ENCODE measurements at places on chromosomes 2 and 18. TPM values are rescaled to one million over a fixed set of nuclear protein-coding genes. Genes with fewer than 3 reads are reported as not detected.

- no peaks in the 10 kb centered on the region for H3K36me3 ChIP-seq
- no peak overlapping the region for H3K27ac ChIP-seq
- DNase-seq = no peak
- H3K4me1 ChIP-seq = peaks cover 15% of the 10 kb centered on the region
Observed at GRCh38 chr2:112685271-112685884, 35.4 kb upstream of the NT5DC4 start.

DNA sequence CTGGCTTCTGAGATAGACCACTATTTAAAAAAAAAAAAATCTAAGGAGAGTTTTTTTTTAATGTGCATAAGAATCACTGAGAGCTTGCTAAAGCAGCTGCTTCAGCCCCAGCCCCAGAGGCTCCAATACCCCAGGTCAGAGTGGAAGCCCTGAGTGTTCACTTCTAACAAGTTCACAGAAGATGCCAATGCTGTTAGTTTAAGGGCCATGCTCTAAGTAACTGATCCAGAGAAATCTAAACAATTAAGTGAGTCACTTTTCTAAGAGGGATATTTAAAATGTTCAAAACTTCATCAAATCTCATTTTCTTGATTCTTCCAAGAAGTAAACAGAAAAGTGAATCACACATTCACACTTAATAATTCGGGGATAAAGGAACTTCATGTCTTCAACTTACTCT is 126.4 kb upstream of the CD226 start:
- DNase-seq = no peak
- no peaks in the 10 kb centered on the region for H3K36me3 ChIP-seq
- no peaks in the 10 kb centered on the region for H3K4me1 ChIP-seq
- no peak overlapping the region for H3K4me3 ChIP-seq

DNA sequence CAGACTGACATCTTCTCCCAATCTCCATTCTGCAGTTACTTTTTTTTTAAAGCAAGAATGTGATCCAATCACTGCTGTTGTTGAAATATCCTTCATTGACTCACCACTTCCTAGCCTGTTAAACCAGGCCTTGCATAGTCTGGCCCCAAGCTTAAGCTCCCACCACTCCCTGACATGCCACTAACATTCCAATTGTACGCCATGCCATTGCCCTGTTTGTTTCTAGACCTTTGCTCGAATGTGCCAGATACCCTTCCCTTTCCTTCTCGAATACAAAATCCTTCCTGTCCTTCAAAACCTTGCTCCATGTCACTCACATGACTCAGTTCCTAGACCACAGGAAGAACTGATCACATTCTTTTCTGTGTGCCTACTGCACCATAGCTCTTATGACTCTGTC is 224.2 kb downstream of the CYRIA start:
- no peaks in the 10 kb centered on the region for H3K36me3 ChIP-seq
- no peak for DNase-seq
- no peaks in the 10 kb centered on the region for H3K27me3 ChIP-seq
- H3K27ac ChIP-seq = no peak overlapping the region
- peaks cover 7% of the 10 kb centered on the region for H3K4me1 ChIP-seq
- H3K4me3 ChIP-seq = no peak overlapping the region

DNA sequence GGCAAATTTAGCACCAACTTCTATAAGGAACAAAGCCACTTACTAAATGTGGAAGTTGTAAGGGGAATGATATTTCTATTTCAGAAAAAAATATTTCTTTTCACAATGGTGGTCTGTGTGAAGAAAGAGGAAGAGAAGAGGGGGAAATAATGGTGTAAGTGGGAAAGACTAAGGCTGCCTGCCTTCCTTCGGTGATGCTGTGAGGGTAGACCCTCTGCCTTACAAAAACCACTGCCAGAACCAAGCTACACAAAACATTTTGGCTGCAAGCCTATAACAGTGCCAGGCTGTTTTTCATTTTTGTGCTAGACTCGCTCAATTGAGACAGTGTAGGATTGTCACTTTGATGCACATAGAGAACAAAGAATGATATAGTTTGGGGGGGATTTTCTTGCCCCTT is 286.6 kb downstream of the ZEB2 start:
- peak overlapping the region; percentile 13 for H3K27ac ChIP-seq
- no peak overlapping the region for H3K4me3 ChIP-seq
- DNase-seq = no peak
- no peaks in the 10 kb centered on the region for H3K27me3 ChIP-seq
- H3K36me3 ChIP-seq = no peaks in the 10 kb centered on the region

- H3K4me1 ChIP-seq = no peaks in the 10 kb centered on the region
- no peak overlapping the region for H3K27ac ChIP-seq
- H3K27me3 ChIP-seq = no peaks in the 10 kb centered on the region
- H3K36me3 ChIP-seq = no peaks in the 10 kb centered on the region
Observed at GRCh38 chr18:56314396-56314795, 324.0 kb downstream of the TXNL1 start.

DNA sequence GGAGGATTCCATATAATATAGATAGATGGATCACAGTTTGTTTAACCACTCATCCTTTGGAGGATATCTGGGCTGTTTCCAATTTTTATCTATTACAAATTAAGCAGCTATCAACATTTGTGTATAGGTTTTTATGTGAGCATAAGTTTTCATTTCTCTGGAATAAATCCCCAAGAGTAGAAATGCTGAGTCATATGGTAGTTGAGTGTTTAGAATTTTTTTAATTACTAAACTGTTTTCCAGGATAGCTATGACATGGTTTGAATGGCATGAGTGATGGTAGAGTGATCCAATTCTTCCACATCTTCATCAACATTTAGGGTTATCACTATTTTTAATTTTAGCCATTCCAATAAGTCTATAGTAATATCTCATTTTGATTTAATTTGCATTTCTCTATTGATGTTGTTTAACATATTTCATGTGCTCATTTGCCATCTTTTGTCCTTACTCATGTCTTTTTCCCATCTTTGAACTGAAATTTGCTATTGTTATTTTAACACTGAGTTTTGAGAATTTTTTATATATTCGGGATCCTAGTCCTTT is 31.4 kb downstream of the ABCB11 start:
- no peaks in the 10 kb centered on the region for H3K36me3 ChIP-seq
- no peak for DNase-seq
- no peaks in the 10 kb centered on the region for H3K27me3 ChIP-seq
- no peak overlapping the region for H3K4me3 ChIP-seq
- H3K27ac ChIP-seq = no peak overlapping the region
- peaks cover 4% of the 10 kb centered on the region for H3K4me1 ChIP-seq

Gene TCF7L1
- total RNA-seq = 73.3 TPM

DNA sequence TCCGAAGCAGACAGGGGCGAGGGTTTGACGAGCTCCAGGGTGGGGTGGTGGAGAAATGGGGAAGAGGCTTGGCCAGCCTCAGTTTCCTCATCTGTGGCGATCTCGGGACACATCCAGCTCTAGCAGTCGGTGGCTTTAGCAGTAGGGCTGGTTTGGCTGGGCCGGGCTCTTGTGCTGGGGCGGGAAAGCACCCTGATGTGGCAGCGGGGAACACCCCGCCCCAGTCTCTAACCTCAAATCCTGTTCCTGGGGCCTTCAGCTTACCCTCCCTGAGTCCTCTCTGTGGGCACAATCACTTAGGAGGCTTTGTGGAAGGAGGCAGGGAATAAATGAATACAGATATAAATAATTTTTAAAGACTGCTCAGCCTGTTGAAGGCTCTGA is 26.5 kb upstream of the MCFD2 start:
- no peak for DNase-seq
- H3K27ac ChIP-seq = no peak overlapping the region
- peaks cover 20% of the 10 kb centered on the region for H3K27me3 ChIP-seq
- no peaks in the 10 kb centered on the region for H3K36me3 ChIP-seq
- peaks cover 15% of the 10 kb centered on the region for H3K4me1 ChIP-seq

Gene BMP10
- total RNA-seq = not detected

- no peak for DNase-seq
- H3K27me3 ChIP-seq = no peaks in the 10 kb centered on the region
- no peaks in the 10 kb centered on the region for H3K36me3 ChIP-seq
- H3K27ac ChIP-seq = no peak overlapping the region
- no peak overlapping the region for H3K4me3 ChIP-seq
Observed at GRCh38 chr2:195316486-195316885, 340.5 kb upstream of the SLC39A10 start.

DNA sequence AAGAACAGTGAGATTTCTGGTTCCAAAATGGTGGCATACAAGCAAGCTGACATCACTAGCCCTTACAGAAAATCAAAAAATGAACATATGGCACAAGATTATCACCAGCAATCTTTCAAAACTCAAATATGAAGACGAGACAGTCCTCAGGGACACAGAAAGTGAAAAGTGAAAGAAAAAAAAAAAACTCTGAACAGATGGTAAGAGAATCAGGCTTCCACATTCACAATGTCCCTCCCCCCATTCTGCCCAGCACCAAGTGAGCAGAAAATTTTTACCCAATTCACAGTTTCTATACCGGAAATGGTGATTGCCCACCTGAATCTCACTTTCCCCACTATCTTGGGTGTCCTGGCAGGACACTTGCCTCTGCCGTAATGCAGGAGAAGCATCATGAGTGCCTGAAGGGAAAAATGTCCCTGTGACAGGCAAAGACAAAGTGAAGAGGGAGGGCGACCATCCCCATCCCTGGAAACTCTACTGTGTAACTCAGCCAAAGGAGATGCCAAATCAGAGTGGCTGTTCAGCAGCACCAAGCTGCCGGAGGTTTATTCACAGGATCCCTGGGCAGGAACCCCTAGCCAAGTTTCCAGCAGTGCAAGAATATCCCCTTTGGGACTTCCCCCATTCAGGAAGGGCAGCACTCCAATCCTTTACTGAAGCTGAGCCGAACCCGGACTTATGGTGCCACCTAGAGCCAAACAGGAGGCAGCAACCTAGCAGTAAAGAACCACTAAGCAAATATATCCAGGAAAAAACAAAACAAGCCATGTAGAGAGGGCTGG is 312.2 kb downstream of the LRATD1 start:
- H3K36me3 ChIP-seq = no peaks in the 10 kb centered on the region
- DNase-seq = peak; percentile 80
- no peaks in the 10 kb centered on the region for H3K4me1 ChIP-seq
- no peak overlapping the region for H3K27ac ChIP-seq
- no peak overlapping the region for H3K4me3 ChIP-seq
- H3K27me3 ChIP-seq = no peaks in the 10 kb centered on the region

Gene GPATCH11
- 10.2 TPM for total RNA-seq

GRCh38 chr2:213015387-213016165 is 135.8 kb downstream of the IKZF2 start:
- no peak overlapping the region for H3K4me3 ChIP-seq
- H3K36me3 ChIP-seq = no peaks in the 10 kb centered on the region
- H3K4me1 ChIP-seq = no peaks in the 10 kb centered on the region
- H3K27ac ChIP-seq = no peak overlapping the region
- DNase-seq = no peak

DNA sequence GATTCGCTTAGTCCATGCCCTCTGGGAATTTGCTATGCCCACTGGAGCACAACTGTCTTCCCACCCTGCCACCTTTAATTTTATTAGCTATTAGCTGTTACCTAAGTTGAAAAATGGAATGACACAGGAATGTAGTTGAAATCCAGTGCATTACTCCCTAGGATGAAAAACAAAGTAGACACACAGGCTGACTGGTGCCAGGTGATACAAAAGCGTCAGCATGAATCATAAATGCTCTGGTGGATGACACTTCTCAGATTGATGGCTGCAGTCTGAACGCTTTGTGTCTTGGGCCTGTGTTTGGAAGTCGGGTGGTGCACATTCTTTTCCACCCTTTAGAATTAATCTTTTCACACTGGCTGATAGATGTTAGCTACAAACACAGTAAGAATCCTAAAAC is 802.0 kb downstream of the DCC start:
- DNase-seq = no peak
- H3K27ac ChIP-seq = no peak overlapping the region
- no peaks in the 10 kb centered on the region for H3K36me3 ChIP-seq
- H3K4me1 ChIP-seq = no peaks in the 10 kb centered on the region

DNA sequence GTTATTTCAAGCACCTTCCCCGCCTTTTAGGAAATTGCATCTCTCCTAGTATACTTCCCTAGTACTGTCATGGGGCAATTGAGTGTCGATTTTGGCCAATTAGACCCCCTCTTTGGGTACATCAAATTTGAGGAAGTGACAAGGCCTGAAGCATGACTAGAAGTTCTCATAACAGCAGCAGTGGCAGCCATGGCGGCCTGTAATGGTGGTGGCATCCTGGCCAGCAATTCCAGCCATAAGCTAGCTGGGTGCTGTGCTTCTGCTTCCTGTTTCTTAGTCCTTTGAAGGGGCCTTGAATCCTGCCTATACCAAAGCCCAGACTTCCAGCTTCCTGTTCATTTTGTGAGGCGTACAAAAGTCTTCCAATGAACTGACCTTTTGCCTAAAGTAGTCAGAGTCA is 523.1 kb downstream of the PLCL1 start:
- no peak overlapping the region for H3K27ac ChIP-seq
- DNase-seq = no peak
- H3K27me3 ChIP-seq = no peaks in the 10 kb centered on the region
- no peaks in the 10 kb centered on the region for H3K36me3 ChIP-seq

DNA sequence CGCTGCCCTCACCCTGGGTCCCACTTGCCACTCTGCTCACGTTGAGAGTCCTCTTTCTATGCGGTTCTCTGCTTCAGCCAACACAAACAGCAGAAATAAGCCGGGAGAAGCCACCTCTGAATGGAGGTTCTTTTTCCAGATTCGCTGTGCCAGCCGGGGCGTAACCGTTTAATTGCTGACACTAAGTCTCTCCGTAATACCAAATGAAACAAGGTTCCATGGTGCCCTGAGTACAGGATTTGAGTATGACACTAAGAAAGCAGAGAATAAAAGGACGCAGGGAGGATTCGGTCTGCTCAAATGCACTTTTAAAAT is 37.6 kb downstream of the CTIF start:
- H3K4me3 ChIP-seq = no peak overlapping the region
- H3K4me1 ChIP-seq = peaks cover 11% of the 10 kb centered on the region
- no peaks in the 10 kb centered on the region for H3K27me3 ChIP-seq
- H3K27ac ChIP-seq = no peak overlapping the region
- H3K36me3 ChIP-seq = peaks cover 10% of the 10 kb centered on the region
- no peak for DNase-seq

DNA sequence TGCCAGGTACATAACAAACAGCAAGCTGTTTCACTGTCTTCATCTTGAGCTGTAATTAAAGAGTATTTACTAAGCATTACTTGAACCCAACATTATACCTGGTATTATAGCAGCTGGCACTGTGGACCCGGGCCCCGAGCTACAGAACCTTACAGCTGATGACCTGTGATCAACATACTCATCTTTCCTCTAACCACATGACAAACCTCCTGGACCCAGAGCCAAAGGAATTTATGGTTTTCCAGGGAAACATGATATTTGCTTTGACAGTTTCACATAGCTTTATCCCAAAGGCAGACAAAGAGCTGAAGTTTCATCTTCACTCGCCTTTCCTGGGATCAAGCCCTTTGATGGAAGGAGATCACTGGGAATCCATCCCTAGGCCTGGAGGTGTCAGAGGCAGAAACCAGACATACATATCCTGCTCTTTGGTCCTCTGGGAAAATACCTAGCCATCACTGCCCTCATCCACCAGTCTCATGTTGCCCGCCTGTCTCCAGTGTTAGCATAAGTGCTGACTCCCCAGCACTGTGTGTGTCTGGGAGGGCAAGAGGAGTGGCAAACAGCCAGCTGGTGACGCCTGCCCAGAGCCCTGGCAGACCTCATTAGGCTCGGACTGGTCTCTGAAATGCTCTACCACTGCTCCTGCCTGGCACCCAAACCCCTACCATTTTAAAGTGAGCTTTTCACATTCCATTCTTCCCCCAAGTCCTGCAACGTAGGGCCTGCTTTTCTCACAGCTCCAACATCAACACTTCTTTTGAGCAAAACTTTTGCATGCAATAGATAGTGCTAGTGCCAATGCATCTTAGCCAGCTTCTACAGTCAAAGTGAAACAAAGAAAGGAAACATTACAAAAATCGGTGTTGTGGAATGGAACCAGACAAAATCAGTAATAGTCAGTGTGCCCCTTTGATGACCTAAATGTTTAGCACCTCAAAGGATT is 138.8 kb upstream of the CTAGE1 start:
- peaks cover 15% of the 10 kb centered on the region for H3K27me3 ChIP-seq
- H3K4me3 ChIP-seq = no peak overlapping the region
- H3K27ac ChIP-seq = no peak overlapping the region
- DNase-seq = no peak
- peaks cover 19% of the 10 kb centered on the region for H3K4me1 ChIP-seq
- no peaks in the 10 kb centered on the region for H3K36me3 ChIP-seq

Gene PLA2R1
- 2.2 TPM for total RNA-seq

Measured in endodermal cell (in vitro differentiated cells).